ENCODE measurements at places on chromosomes 16 and 17. TPM values are rescaled to one million over a fixed set of nuclear protein-coding genes. Genes with fewer than 3 reads are reported as not detected.

DNA sequence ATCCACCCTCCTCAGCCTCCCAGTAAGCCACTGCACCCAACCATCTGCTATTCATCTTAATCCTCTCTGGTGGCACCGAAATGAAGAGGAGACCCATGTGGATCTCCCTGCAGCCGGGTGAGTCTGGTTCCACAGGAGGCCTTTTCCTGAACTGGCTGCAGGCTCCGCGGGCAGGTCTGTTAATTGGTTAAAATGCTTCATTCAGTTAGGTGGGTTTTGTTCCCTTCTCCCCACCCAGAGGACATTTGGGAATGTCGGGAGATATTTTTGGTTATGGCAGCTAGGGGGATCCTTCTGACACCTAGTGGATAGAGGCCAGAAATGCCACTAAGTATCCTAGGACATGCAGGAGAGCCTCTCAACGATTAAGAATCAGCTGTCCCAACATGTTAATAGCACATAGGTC, 16.7 kb downstream of the C16orf54 start:
- H3K27ac ChIP-seq: no peak overlapping the region
- H3K4me1 ChIP-seq: no peaks in the 10 kb centered on the region

DNA sequence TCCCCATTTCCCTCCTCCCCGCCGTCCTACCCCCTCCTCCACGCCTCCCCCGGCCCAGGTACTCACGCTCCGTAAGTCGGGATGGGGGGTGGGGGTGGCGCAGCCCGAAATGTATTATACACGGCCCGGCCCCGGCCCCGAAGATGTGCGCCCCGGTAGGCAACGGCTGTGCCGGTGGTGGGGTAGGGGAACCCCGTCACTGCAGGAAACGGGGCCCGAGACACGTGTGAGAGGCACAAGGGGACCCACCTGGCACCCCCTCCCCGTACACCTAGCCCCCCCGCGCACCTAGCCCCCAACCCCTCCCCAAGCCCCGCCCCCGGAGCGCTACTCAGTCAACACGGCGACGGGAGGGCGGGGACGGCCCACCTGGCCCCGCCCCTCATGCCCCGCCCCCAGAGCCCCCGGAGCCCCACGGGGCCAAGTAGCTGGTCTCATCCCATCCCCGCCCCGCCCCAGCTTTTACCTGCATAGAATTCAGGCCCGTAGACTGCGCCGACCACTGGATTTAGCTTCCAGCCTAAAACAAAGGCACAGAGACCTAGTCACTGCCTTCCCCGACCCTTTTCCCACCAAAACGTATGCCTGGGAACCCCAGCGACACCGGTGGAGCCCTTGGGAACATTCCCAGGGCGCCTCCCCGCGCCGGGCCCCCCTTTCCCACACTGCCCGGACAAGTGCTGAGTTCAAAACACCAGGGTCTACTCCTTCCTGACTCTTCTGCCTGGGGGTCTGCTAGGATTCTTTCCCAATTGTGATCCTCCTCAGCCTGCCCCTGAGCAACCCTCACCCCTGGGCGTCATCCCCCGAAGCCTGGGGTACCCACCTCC, 22.8 kb downstream of the ENGASE start:
- no peak for DNase-seq
- H3K4me3 ChIP-seq: no peak overlapping the region
- peaks cover 8% of the 10 kb centered on the region for H3K27me3 ChIP-seq

GRCh38 chr16:78516006-78516736, 416.7 kb downstream of the WWOX start:
- H3K4me1 ChIP-seq: no peaks in the 10 kb centered on the region
- H3K36me3 ChIP-seq: no peaks in the 10 kb centered on the region
- H3K27ac ChIP-seq: no peak overlapping the region
- no peak overlapping the region for H3K4me3 ChIP-seq

DNA sequence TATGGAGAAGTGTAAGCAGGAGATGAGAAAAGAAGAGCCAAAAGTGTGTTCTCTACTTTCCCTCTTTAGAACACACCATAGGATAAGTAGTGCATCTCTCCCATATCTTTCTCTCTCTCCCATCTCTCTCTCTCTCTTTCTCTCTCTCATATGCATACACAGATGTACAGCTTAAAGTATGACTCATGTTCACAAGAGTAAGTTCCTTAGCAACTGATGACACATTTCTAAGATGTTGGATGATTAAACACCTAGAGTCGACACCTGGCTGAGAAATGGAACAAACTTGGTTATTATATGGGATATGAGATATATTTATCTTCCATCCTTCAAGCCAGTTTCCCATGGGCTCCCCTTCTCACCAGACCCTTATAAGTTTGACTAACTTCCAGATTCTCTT, 113.5 kb downstream of the TMEM132E start:
- H3K36me3 ChIP-seq: no peaks in the 10 kb centered on the region
- no peaks in the 10 kb centered on the region for H3K27me3 ChIP-seq
- H3K27ac ChIP-seq: no peak overlapping the region
- no peak overlapping the region for H3K4me3 ChIP-seq
- no peaks in the 10 kb centered on the region for H3K4me1 ChIP-seq

DNA sequence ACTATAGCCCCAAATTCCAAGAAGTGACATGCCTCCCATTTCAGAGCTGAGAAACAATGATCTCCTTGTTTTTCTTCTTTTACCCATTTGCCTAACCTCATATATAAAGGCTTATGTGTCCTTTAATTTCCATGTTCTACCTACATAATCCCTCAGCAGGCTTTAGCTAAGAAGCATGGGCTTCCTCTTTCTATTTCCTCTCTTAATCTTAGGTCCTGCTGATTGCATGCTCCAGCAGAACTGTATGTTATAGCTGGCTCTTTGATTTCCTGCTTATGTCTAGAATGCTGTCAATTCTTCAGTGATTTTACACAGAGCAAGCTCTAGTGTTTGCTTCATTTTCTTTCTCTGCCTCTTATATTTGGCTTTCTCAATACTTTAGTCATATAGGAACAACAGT, 151.7 kb upstream of the COX10 start:
- no peaks in the 10 kb centered on the region for H3K4me1 ChIP-seq
- H3K27ac ChIP-seq: no peak overlapping the region
- no peaks in the 10 kb centered on the region for H3K27me3 ChIP-seq
- H3K36me3 ChIP-seq: no peaks in the 10 kb centered on the region

DNA sequence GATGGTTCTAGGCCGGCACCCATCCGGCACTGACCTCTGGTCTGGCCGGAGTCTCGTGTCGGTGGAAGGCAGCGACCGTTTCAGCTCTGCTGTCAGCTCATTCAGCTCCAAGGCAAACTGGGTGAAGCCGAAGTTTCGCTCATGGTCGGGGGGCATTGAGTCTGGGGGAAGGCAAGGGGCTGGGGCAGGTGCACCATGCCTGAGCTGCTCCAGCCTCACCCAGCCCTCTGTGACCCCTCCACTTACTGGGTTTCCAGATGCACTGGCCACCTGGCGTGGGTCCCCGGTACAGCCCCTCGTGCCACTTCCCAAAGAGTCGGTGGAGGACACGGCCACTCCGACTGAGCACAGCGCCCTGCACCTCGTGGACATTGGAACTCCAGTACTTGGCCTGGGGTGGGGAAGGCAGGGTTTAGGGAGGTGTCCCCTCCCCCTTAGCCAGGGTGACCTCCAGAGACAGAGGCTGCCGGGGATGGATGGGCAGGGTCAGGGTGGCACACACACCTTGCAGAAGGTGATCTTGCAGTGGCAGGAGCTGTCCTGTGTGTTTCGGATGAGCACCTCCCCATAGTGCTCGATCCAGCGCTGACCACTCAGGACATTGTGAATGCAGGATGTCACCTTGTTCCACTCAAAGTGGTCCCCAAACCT, 12.6 kb downstream of the OSBPL7 start:
- no peak overlapping the region for H3K27ac ChIP-seq
- no peak overlapping the region for H3K4me3 ChIP-seq
- H3K4me1 ChIP-seq: peaks cover 22% of the 10 kb centered on the region

GRCh38 chr16:22213801-22214200, 7.7 kb downstream of the EEF2K start:
- no peak overlapping the region for H3K4me3 ChIP-seq
- H3K4me1 ChIP-seq: peaks cover 66% of the 10 kb centered on the region
- H3K27me3 ChIP-seq: no peaks in the 10 kb centered on the region
- DNase-seq: no peak

GRCh38 chr16:74627506-74628220, 20.7 kb upstream of the GLG1 start:
- H3K27me3 ChIP-seq: no peaks in the 10 kb centered on the region
- H3K4me3 ChIP-seq: no peak overlapping the region
- DNase-seq: no peak

DNA sequence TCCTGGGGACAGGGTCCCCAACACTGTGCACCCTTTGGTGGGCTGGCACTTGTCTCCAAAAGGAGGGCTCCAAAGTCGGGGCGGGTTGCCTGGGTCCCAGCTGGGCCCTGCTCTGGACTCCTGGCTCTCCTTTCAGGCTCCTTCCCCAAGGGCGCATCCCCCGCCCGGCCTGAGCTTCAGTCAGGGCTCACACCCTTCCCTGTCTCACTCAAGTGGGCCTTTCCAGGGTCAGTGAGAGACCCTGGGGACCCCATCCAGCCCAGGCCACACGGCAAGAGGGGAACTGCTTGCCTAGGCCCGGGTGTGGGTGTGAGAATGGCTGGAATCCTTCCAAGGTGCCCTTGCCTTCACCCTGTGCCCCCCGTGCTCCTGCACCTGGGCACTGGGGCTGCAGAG, 41.8 kb upstream of the SLC38A10 start:
- H3K36me3 ChIP-seq: no peaks in the 10 kb centered on the region
- no peaks in the 10 kb centered on the region for H3K27me3 ChIP-seq
- no peak for DNase-seq
- no peaks in the 10 kb centered on the region for H3K4me1 ChIP-seq

DNA sequence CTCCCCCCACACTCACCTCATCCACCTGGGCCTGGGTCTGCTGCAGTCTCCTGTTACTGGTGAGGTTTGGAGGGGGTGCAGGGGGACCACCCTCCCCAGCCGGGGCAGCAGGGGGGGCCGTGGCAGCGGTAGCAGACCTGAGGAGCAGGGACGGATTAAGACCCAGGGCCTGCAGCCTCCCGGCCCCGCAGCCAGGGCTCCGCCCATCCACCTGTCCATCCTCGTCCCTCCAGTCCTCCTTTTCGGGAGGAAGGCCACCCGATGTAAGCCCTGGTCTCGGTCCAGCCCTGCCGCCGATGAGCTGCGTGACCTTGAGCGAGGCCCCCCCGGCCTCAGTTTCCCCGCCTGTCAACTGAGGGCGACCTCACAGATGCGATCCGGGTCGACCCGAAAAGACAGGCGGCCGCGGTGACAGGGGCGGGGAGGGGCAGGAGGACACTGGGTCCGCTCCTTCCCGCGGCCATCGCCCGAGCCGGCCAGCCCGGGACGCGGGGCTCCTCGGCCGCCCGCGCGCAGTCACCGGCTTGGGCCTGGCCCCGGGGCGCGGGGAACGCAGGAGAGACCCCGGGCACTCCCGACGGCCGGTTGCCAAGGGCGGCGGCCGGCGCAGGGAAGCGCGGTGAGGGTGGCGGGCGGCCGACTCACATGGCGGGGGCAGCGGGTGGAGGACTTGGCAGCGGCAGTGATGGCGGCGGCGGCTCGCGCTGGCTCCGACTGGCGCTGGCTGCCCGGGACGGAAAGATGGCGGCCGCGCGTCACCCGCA, at the start of gene VAMP2:
Gene VAMP2 (minus strand): TSS at position 716 of the 764 bp plus-strand sequence. CDS start 69 bp downstream, at position 647.
- H3K4me3 ChIP-seq: peak within 1 kb of the TSS; percentile 97
- H3K27ac ChIP-seq: peak within 1 kb of the TSS; percentile 99
- no peaks in the 10 kb centered on the region for H3K27me3 ChIP-seq
- H3K4me1 ChIP-seq: no peaks in the 10 kb centered on the region
- peaks cover 22% of the 10 kb centered on the region for H3K36me3 ChIP-seq
- no peak for DNase-seq

DNA sequence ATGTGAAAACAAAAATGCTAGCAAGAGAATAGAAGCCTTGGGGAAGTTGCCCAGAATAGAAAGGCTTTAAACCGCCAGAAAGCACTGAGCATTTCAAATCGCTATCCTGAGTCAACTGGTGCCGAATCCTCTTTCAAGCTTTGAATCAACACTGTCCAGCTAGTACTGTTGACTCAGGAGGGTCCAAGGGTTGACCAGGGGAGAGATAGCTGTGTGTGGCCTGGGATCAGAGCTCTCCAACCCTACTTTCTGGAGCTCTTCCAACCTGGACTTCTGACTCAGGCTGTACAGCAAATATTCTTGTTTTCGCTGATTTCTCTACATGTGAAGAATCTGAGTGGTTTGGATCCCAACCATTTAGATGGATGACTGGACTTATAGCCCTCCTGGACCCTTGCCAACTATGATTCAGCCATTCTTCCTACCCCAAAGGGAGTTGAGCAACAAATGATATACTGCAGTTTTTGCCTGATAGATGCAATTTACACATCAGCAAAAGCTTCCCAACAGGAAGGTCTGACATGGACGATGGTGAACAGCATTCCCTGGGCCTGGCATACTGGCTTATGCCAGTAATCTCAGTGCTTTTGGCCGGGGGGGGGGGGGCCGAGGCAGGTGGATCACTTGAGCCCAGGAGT, 154.0 kb upstream of the SDK2 start:
- DNase-seq: no peak
- H3K27ac ChIP-seq: no peak overlapping the region
- H3K36me3 ChIP-seq: no peaks in the 10 kb centered on the region
- no peaks in the 10 kb centered on the region for H3K4me1 ChIP-seq

- DNase-seq: no peak
- H3K4me3 ChIP-seq: no peak overlapping the region
- H3K27me3 ChIP-seq: no peaks in the 10 kb centered on the region
These were observed 68.0 kb downstream of the ZFHX3 start for GRCh38 chr16:72979974-72980373.

- no peak for DNase-seq
- H3K4me3 ChIP-seq: peak overlapping the region; percentile 75
- no peaks in the 10 kb centered on the region for H3K36me3 ChIP-seq
- H3K4me1 ChIP-seq: no peaks in the 10 kb centered on the region
- H3K27me3 ChIP-seq: no peaks in the 10 kb centered on the region
- peak overlapping the region; percentile 81 for H3K27ac ChIP-seq
These were observed 476 bp upstream of the LPCAT2 start for GRCh38 chr16:55508271-55508921.

DNA sequence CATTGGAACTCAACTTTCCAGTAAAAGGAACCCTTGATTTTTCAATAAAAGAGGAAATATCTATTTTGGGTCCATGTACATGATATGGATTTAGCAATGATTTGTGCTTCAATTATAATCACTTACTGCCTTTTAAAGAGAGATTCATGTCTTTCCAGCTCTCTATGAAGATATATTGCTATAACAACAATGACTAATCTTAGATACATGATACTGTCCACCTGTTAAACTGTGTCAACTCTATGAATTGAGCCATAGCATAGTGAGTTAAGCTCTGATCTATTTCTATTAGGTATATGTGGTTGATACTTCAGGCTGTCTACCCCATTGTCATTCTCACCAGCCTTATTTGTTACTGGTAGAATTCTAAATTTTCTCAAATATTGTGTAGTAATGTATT, 15.0 kb upstream of the MPHOSPH6 start:
- no peaks in the 10 kb centered on the region for H3K36me3 ChIP-seq
- H3K27ac ChIP-seq: no peak overlapping the region
- H3K4me1 ChIP-seq: no peaks in the 10 kb centered on the region
- H3K4me3 ChIP-seq: no peak overlapping the region

- H3K4me1 ChIP-seq: peaks cover 8% of the 10 kb centered on the region
- H3K27me3 ChIP-seq: no peaks in the 10 kb centered on the region
- H3K36me3 ChIP-seq: peaks cover 75% of the 10 kb centered on the region
- DNase-seq: no peak
- H3K27ac ChIP-seq: peak overlapping the region; percentile 65
These were observed 10.7 kb downstream of the MMD start for GRCh38 chr17:55410722-55411462.

CTRB2 gene
- total RNA-seq: not detected

ITGB4 gene
- 37.5 TPM for total RNA-seq

PRCD gene
- total RNA-seq: 2.1 TPM

MSLN gene
- total RNA-seq: 94.6 TPM

ST6GALNAC1 gene
- 2.4 TPM for total RNA-seq

CHST4 gene
- total RNA-seq: not detected

TBC1D3I gene
- total RNA-seq: not detected

USP6 gene
- total RNA-seq: not detected

MARCHF10 gene
- total RNA-seq: not detected

CALB2 gene
- total RNA-seq: 17.7 TPM

Data from right atrium auricular region (tissue), 2 donors.